Thyroid gland (tissue), 4 donors: ENCODE measurements at places on chromosomes 7 and 10.

- DNase-seq = no peak
These were observed 92.7 kb downstream of the FAM53B start for GRCh38 chr10:124651402-124651891.

- peak; percentile 40 for DNase-seq
These were observed 6.6 kb downstream of the NIPSNAP2 start for GRCh38 chr7:55970978-55971377.

DNA sequence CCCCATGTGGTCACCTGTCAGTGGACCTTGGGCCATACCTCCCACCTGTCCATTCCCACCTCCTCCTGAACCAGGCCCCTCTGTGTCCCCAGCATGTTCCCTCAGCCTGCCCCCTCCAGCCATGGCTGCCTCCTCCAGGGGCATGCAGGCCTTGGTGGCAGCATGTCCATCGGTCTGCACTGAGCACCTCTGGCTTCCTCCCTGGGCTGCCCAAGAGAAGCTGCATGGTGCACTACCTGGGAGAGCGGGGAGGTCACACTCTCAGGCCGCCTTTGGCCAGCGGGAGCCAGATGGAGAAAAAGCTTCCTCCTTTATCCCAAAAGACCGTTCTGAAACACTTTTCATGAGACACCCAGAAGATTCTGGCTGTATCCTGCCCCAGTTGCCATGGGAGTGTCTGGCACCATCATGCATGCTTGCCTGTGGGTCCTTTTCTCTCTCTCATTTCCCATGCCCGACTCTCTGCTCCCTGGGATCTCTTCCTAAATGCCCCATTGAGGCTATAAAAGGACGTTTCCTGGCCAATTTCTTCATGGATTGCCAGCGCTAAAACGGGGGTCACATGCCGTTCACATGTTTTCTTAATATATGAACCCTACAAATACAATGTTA lies 45.5 kb upstream of the MGMT start:
- DNase-seq = no peak

DNA sequence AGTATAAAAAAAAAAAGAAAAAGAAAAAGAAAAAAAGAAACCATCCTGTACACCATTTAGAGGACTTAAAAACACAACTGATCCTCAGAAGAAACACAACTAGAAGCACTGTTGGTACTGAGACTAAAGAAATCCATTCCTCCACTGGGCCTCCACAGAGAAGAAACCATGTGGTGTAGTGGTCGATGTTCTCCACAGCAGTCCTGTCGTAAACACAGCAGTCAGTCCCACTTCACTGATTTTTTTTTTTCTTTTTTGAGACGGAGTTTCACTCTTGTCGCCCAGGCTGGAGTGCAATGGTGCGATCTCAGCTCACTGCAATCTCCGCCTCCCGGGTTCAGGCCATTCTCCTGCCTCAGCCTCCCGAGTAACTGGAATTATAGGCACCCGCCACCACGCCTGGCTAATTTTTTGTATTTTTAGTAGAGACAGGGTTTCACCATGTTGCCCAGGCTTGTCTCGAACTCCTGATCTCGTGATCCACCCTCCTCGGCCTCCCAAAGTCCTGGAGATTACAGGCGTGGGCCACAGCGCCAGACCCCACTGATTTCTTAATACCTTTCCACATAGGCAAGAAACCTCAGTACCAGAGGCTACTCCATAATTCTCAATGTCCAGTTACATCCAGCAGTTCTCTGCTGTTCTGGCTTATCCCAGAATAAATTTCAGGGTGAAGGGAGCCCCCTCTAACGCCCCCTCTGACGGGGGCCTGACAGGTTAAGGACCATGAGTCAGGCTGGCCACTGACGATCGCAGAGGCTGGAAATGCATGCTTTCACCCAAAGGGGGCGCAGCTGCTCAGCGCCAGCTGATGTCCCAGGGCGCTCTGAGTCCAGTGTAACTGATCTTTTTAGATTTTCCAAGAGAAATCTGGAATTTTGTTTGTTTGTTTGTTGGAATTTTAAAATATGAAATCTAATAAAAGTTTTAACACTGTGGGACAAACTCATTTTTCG lies 24.8 kb upstream of the FFAR4 start:
- DNase-seq = peak; percentile 42

- no peak for DNase-seq
These were observed 45.6 kb upstream of the SGCE start for GRCh38 chr7:94701555-94701973.

GRCh38 chr10:97071496-97071895 lies 114.3 kb downstream of the SLIT1 start:
- no peak for DNase-seq

GRCh38 chr7:129952086-129952652 lies 591 bp downstream of the UBE2H start:
- peak; percentile 69 for DNase-seq

GRCh38 chr10:87066865-87067264 lies 27.8 kb downstream of the GLUD1 start:
- DNase-seq = no peak

- no peak for DNase-seq
These were observed 3.3 kb upstream of the MEST start for GRCh38 chr7:130488392-130489139.

- no peak for DNase-seq
These were observed 19.7 kb downstream of the MET start for GRCh38 chr7:116691664-116692063.

DNA sequence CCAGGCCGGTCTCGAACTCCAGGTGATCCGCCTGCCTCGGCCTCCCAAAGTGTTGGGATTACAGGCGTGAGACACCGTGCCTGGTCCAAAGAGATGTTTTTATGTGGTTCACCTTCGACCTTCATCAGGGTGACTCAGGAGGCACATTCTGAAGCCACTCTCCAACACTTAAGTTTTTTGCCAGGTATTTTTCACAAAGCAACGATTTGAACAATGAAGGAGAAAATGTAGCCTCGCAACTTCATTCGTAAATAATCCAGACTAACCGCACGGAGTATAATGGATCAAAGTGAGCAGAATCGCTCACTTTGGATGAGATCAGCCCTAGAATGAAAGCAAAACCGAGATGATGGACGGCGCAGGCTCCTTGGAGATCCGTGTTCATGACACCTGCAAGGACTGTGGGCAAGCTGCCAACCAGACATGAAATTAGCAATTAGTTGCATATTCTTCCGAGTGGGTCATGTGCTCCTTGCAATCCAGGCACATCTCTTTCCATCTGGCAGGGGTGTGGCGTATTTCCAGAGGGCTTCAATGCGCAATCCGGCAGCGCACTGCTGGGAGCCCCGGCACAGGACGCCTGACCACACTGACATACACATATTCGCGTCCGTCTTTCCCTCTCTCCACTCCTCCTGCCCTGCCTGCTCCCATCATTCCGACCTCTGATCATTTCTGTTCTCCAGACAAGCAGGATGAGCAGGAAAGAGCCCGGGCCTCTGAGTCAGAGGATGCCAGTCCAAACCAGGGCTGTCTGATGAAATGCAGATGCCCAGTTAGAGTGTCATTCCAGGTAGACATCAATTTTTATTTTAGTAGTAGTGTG lies 148.4 kb downstream of the KLF6 start:
- DNase-seq = no peak

DNA sequence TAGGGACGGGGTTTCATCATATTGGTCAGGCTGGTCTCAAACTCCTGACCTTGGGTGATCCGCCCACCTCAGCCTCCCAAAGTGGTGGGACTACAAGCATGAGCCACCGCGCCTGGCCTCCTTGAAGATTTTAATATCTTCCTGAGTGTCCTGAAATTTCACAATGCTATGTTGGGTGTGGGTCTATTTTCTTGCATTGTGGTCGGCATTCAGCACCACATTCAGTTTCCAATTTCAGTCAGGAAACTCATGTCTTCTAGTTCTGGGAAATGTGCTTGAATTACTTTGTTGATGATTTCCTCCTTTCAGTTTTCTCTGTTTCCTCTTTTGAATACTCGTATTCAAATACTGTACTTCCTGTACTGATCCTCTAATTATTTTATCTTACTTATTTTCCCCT lies 49.3 kb upstream of the IL6 start:
- no peak for DNase-seq

DNA sequence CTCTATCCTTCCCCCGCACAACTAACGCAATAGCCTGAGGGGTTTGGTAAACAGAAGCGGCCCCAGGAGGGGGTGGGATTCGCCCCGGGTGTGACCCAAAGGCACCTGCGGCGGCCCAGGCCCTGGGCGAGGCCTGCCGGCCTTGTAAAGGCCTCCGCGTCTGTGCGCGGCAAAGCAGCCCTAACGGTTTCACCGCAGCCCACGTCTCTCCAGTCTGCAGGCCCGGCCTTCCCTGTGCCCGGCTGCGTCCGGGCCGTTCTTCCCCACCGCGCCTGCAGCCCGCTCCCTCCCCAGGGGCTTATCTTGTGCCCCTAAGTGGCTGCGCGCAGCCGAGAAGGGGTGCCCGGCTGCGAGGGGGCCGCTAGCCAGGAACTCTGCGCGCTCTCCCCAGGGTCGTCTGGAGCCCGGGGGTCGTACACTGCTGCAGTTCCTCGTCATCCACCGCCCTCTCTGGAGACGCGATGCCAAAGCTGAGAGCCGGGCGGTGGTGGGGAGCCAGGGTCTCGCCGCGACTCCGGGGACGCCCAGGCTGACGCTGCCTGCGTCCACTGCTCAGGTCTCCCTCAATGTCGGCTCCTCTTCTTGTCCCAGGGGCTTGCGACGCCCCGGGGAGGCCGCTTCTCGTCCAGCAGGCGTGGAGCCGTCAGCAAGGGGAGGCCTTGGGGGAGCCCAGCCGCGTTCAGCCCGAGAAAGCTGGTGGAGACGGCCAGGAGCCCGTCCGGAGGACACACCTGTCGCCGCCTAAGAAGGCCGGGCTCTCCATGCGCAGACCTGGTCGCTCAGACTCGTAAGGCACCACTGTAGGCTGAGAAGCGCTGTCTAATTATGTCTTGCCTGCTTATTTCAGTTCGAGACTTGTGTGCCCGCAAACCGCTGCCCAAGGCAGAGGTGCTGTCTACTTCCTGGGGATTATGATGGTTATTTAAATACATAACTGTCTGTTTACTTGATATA lies 132.3 kb downstream of the SPAG6 start:
- no peak for DNase-seq

DNA sequence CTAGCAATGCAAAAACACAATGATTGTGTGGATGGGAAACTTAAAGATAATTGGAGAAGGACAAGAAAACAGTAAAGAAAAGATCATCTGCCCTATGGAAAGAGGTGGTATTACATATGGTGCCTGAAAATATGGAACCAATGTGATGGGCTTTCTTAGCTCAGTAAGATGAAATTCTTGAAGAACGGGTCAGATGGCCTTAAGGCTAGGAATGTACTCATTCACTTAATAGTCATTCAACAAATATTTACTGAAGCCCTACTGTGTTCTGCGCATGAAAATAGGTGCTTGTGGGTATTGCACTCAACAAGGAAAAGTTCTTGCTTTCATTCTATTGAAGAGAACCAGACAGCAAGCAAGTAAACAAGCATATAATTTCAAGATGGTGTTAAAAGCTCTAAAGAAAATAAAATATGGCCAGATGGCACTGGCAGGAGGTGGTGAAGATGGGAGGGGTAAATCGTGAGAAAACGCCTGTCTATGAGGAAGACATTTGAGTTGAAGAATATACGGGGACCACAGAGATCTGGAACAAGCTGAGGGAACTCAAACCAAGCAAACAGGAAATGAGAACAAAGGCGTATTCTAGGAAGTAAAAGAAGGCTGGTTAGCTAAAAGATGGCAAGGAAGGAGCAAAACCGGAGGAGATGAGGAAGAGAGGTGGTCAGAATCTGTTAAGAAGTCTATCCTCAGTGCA lies 179.7 kb downstream of the ANK3 start:
- DNase-seq = no peak

DNA sequence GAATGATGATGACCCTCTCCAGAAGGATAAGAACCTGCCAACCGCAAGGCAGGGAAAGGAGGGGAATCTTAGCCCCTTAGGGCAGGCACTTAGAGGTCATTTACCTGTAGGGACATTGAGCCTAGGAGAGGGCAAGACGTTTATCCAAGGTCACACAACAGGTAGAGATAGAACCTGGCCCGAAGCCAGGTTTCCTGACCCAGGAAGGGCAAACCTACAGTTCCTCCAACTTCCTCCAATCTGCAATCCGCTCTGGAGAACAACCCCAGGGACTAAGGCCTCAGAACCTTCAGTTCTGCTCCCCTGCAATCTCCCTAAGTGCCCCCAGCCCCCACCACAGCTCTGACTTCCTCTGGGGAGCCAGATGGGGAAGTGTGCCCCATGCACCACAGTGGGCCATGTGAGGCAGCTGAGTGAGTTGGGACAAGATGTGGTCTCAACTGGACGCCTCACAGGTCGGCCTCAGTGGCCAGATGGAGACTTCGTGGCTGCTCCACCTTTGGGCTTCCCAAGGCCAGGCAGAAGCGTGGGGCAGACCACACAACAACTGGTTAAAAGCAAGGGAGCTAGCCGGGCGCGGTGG lies 1.4 kb upstream of the PSAP start:
- no peak for DNase-seq

GRCh38 chr7:95772771-95773581 lies 622 bp downstream of the DYNC1I1 start:
- DNase-seq = peak; percentile 26

GRCh38 chr10:52940921-52941320 lies 168.3 kb upstream of the MBL2 start:
- DNase-seq = no peak

- no peak for DNase-seq
These were observed 1019.4 kb downstream of the KCNMA1 start for GRCh38 chr10:76618171-76618570.

DNA sequence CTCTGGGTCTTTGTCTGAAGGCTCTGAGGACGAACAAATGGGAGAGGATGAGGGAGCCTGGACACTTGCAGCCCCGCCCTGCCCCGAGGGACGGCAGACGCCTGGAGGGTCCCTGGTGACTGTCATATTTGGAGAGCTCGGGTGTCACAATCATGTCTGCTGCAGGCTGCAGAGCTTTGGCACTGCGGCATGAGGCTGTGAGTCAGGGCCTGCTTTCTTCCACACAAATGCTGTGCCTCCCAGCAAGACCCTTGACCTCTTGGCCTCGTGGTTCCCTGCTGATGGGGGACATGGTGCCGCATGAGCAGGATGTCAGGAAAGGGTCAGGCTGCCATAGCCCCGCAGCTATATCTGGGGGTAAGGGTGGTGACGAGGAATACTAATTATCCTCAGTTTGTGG lies 64.9 kb upstream of the PPIF start:
- no peak for DNase-seq

GRCh38 chr10:11715815-11716494 lies 26.2 kb upstream of the ECHDC3 start:
- DNase-seq = no peak

DNA sequence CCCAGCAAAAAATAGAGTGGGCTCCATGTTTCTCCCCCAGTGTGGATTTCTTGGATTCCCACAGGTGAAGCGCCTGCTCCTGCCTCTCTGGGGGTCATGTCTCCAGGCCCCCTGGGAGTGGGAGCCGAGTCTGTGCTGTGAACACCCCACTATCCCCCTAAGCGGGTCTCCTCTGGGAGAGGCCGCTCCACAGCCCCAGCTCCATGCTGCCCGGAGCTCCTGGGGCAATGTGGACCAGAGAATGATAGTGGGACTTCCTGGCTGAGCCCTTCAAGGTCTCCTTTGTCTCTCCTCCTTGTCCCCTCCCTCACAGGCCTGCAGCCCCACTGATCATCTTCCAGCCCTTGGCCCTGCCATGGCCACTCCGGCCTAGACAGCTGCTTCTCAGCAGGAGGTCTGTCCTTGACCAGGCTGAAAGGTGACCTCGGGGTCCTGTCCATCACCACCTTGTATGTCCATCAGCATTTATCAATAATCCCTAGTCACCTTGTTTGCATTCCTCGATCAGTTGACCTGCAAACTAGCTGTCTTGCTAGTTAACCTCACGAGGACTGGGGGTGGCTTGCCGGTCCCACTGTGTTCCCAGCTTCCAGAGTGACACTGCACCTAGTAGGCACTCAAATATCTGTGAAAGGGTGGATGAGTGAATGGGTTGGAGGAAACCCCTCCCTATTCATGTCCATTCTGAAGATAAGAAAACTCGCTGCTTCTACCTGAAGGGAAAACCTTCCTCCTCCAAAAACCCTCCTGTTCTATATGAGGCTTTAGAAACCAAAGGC lies 776 bp upstream of the CALML3 start:
- no peak for DNase-seq
